Stimulated activated CD8-positive, alpha-beta memory T cell treated with anti-CD3 and anti-CD28 coated beads, Interleukin-15, amount 100 ng/mL, for 24 hours (primary cell): ENCODE measurements at places on chromosomes 16 and 17.

DNA sequence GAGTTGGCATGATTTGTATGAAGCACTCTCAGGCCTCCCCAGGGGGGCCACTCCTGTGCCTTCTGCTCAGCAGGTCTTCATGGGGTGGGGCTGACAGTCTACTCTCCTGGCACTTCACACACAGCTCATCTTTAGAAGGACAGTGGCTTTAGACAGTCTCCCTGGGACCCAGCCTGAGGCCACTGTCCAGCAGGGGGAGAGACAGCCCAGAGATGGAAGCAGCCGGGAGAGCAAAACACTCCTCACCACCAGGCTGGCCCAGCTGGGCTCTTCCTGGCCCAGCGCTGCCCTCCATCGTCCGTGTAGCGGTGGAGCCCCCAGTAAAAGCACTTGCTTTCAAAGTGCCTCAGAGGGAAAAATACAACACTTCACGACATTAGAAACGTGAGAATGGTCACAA is 62.0 kb upstream of the CRHR1 start:
- DNase-seq = no peak

DNA sequence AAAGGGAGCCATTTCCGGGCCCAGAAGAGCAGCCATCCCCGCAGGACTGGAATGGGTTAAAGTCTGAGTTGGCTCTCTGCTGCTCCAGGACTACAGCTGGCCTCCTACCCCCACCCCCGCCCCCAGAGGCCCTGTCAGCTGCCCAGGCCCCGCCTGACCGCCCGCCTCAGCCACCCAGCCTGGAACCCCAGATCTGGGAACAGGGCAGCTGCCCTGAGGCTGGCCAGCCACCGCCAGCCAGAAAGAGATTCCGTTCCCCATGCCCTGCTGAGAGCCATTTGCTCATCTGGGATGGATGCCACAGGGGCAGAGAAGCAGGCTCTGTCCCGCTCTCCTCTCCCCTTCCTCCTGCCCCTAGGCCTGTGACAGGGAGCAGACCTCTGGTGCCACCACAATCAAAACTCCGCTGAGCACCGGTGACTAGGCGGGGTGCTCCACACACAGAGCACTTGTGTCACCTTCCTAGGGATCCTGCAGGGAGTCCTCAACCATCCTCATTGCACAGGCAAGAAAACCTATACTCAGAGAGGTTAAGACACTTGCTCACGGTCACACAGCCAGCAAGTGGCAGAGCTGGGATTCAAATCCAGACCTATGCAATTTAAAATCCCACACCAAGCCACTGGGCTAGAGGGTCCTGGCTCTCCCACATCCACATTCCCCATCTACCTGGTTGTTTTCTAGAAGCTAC is 44.1 kb downstream of the ZNF423 start:
- no peak for DNase-seq

GRCh38 chr17:19718613-19719354 is 2.4 kb upstream of the SLC47A2 start:
- DNase-seq = no peak

GRCh38 chr16:913817-914439 is 56.9 kb downstream of the LMF1 start:
- no peak for DNase-seq

GRCh38 chr16:52436339-52437276 is 110.3 kb downstream of the TOX3 start:
- no peak for DNase-seq

DNA sequence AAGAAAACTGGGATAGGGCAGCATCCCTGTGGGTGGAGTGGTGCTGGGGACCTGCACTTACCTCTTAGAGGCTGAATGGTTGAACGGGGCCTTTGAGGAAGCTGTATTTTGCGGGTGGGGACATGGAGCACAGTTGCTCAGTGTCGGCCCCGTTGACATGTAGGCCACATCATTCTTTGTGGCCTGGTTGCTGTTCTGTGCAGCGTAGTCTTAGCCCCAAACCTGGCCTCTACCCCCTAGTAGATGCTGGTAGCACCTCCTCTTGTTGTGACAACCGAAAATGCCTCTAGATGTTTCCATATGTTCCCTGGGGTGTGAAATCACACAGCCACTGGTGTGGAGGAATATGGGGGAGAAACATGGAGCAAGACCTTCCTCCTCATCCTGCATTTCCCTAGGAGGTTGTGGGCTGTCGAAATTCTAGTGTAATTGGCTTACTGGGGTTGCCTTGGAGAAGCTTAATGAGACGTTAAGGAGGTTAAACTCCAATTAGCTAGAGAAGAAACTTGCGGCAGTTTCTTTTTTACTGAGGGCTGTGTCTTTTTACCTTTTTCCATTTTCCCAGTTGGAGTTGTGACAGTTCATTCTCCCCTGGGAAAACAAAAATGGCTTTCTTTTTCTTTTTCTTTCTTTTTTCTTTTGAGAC is 9.4 kb downstream of the ABCC1 start:
- no peak for DNase-seq

DNA sequence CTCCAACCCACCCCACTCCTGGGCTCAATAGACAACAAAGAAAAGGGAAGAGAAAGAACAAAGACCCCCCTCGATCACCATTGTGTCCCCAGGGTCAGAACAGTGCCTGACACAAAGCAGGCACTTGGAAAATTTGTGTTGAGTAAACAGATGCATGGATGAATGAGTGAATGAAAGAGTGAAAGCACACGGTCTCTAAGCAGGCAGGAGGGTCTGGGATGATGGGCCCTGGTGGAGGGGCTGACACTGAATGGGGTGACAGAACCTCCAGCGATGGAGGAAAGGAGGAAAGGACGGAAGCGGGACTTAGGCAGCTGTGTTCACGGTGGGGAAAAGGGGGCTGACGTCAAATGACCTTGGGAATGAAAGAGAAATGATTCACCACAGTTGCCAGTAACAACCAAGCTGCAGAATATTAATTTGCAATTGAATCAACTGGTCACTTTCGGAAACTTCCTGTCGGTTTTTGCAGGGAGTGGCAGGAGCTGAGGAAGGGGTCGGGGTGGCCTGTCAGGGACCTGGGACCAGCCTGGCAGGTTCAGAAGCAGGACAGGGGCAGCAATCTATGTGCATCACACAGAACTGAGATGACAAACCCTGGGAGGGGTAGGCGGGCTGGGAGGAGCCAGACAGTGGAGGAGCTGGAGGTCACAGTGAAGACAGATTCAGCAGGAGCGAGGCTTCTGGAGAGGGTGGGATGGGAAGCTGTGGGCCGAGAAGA is 6.7 kb upstream of the GAST start:
- DNase-seq = no peak

- DNase-seq = no peak
Measured at GRCh38 chr16:68342620-68343019, 31.8 kb downstream of the PRMT7 start.

DNA sequence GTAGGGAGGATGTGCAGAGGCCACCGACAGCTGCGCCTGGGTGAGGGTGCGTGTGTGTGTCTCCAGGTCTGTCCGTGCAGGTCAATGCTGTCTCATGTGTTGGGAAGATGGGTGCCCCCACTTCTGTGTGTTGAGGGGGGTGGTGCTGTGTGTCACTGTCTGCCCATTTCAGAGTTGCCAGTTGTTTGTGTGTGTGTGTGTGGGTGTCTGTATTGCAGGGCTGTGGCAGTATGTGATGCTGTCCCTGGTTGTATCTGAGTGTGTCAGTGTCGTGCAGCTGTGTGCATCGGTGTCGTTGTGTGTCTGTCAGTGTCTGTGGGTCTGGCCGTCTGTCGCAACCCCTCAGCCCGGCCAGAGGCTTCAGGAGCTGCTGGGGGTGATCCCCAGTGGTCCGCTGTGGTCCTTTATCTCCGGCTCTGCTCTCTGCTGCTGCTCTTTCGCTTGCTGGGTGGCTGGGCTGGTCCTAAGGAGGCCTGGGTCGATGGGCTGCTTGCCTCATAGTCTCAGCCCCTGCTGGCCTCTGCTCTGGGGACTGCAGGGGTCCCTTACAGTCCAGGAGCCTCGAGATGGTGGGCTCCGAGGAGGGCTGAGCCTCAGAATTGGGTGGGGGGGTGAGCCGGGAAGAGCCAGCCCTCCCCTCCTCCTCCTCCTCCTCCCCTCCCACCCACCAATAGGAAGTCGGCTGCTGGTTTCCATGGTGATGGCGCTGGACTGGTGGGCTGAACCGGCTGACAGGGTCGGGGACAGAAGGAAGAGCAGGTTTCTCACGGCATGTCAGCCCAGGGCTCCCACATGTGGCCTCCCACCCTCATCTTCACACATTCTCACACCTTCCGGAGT is at the start of gene TSPOAP1:
TSS of gene TSPOAP1 (minus strand) at position 601 of the 840 bp plus-strand sequence. CDS start 875 bp downstream, outside the sequence.
- DNase-seq = no peak

- no peak for DNase-seq
Measured at GRCh38 chr16:4604401-4604800, 10.3 kb downstream of the UBALD1 start.

- no peak for DNase-seq
Measured at GRCh38 chr16:56344518-56345405, 80.6 kb downstream of the AMFR start.
